Renal cortex interstitium (tissue), 15 donors: ENCODE measurements at places on chromosomes 3 and 15.

GRCh38 chr3:151434151-151434890 lies 26.5 kb downstream of the IGSF10 start:
- no peak for DNase-seq

DNA sequence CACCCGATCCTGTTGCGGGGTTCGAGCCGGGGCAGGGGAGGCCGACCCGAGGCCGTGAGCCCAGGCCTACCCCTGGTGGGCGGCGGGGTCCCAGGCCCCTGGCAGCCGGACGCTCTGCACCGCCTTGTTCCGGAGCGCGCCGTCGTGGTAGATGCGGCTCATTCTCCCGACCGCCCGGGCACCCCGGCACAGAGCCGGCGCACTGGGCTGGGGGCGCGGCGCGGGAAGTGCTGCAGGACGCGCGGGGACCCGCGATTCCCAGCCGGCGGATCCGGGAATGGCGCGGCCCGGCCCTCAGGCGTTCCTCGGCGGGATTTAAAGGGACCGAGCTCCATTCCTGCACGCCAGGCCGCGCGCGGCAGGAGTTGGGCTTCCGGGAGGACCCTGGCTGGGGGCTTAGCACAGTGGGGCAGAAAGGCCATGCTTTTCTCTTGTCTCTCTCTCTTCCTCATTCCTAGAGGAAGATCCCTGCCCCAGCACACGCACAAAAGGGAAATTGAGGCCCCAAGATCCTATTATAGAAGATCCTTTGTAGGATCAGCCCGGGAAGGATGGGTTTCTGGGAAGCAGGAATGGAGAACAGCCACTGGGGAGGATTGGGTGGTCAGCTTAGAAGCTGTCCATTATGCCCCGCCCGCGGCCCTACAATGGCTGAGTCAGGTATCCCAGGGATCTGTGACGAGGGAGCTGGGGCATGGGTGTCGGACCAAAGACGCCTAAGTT lies at the start of gene ARPIN:
Gene ARPIN, minus strand, starts transcription at position 279 of the 723 bp plus-strand sequence. Its CDS starts 117 bp downstream, at position 162.
- DNase-seq, result peak; percentile 66

GRCh38 chr3:141081141-141081795 lies 30.1 kb downstream of the SPSB4 start:
- no peak for DNase-seq

DNA sequence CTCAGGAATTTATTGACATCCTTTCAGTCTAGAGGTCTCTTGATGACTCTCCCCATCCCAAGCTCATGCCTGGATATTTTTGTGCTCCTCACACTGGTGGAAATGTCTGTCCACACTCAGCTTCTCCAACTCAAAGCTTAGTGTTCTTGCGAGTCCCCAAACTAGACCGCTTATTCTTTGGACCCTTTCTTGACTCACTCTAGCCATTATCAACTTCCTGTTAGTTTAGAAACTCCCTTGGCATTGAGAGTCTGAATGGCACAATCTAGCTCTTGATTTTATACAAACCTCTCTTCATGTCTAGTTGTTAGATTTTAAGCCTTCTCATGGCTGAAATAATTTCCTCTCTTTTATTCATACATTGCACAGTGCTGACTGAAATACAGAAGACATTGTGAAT lies 19.6 kb downstream of the TIGIT start:
- DNase-seq, result no peak

- DNase-seq, result no peak
Measured at GRCh38 chr15:73972984-73973682, 19.0 kb downstream of the STOML1 start.

- no peak for DNase-seq
Measured at GRCh38 chr3:178434206-178434805, 101.9 kb upstream of the KCNMB2 start.

- DNase-seq, result no peak
Measured at GRCh38 chr15:89406940-89407607, 72.5 kb upstream of the POLG start.

- no peak for DNase-seq
Measured at GRCh38 chr3:79368403-79368802, 399.4 kb downstream of the ROBO1 start.

DNA sequence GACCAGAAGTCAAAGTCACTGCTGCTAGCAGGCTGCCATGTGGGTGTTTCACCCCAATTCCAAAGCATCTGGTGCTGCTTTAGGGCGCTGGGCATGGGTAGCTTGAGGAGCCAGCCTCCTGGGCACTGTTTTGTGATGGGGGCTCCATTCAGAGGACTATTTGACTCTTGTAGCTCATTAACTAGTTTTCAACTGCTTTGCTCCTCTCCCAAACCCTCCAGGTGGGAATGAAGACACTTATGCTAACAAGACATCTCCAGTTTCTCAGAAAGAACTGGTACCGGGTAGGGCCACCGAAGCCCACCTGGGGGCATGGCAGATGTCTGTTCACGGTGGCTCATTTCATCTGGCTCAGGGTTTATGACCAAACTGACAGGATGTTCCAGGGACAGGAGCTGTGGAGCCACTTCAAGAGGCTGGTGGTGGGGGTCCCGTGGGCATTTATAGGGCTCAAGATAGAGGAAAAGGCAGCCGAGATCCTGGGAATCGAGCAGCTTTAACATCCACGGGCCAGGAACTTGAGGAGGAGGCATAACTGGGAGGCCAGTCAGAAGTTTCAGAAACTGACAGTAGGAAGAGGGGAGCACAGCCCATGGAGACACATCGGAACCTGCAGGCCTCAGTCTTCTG lies 17.7 kb downstream of the AMOTL2 start:
- DNase-seq, result no peak

- DNase-seq, result no peak
Measured at GRCh38 chr3:122555275-122556071, 8.6 kb downstream of the PARP9 start.

- no peak for DNase-seq
Measured at GRCh38 chr3:126421573-126422119, 26.9 kb downstream of the CFAP100 start.

DNA sequence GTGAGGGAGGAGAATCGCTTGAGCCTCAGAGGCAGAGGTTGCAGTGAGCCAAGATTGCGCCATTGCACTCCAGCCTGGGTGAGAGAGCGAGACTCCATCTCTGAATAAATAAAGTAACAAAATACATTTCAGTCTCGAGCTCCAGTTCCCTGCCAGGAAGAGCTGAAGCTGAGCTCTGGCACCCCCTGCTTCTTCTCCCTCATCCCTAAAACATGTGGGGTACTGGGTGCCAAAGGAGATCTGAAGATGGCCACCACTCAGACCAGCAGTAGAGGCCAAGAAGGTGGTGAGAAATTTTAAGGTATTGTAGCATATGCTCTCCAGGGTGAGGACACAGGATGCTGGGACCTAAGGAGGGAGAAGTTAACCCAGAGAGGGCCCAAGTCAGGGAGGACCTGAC lies 75.0 kb upstream of the CGNL1 start:
- DNase-seq, result no peak

GRCh38 chr3:12440927-12441714 lies 43.2 kb upstream of the TSEN2 start:
- DNase-seq, result no peak

DNA sequence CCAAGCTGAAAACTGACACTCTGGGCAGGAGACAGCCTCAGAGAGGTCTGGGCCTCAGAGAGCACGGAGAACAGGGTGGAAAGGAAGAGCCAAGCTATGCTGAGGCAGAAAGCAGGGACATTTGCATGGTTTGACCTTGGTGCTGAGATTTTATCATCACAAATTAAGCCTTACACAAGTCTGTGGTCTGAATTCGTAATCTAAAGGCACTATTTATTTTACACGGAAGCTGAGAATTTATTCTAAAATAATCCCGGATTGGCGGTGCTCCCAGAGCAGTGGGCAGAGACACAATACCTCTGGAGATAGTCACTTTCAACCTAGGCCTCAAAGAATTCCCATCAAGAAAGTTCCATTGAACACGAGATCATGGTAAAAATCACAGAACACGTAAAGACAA lies 47.5 kb downstream of the CFAP92 start:
- DNase-seq, result no peak

GRCh38 chr15:50247819-50248655 lies 17.5 kb downstream of the HDC start:
- no peak for DNase-seq

DNA sequence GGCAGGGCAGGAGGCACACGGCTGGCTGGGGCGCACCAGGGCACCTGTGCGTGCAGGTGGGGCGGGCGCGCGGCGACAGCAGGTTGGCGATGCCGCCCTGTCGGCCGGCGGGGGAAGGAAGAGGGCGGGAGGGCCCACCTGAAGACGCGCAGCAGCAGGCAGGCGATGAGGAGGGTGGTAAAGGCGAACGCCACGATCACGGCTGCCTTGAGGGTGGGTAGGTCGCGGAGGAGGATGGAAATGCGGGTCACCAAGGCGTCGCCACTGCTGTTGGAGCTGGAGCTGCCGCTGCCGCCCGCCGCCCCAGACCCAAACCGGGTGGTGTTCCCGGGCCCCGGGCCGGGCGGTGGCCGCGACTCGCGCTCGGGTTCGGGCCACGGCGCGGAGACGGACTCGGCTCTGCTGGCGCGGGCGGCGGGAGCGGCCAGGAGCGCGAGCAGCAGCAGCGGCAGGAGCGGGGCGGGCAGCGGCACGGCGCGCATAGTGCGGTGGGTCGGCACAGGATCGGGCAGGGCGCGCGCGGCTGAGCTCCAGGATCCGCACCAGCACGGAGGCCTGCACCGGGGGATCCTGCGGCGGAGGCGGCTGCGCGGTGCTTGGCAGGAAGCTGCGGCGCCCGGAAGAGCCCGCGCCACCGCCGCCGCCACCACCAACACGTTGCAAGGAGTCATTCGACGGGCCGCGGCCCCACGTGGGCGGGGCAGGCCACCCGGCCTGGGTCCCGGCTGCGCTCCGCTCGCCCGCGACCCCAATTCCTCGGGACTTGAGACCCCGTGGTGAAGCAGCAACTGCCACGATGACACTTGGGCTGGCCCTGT lies at the start of gene FAM174B:
Gene FAM174B, minus strand, starts transcription at position 598 of the 818 bp plus-strand sequence.
- DNase-seq, result no peak

DNA sequence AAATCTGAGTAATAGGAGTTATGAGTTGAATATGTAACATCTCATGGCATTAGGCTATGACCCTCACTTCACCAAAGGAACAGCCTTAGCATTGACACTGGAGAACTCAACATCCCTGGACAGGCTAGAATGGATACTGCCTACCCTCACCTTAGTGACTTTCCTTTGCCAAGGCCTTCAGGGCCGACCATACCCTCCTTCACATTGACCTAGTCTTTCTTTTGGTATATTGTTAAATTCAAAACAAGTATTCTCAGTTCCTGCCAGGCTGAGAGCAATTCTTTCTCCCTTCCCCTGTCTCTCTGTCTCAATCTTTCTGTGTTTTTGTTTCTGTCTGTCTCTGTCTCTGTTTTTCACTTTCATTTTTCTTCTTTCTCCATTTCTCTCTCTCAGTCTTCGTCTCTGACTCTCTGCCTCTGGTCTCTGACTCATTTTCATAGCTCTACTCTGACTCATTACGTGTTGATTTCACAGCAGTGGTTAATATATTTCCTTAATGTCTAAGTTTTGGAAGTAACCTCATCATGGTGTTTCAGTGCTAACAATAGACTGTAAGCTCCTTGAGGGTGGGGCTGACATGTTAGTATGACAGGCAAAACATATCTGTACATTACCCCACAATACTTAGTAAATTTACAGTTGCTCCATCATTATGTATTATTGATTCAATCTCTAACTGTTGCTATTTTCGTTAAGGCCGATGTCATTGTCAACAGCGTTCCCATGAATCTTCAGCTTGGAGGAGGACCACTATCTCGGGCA lies 32.5 kb downstream of the PARP15 start:
- no peak for DNase-seq

- no peak for DNase-seq
Measured at GRCh38 chr3:165111401-165111800, 33.1 kb upstream of the SI start.

- no peak for DNase-seq
Measured at GRCh38 chr3:183815563-183815940, 9.8 kb downstream of the MAP6D1 start.

GRCh38 chr15:75346796-75347221 lies at the start of gene NEIL1:
TSS of gene NEIL1 (plus strand) at chr15:75347039. CDS start at chr15:75348906, 1,867 bp downstream.
- no peak for DNase-seq

DNA sequence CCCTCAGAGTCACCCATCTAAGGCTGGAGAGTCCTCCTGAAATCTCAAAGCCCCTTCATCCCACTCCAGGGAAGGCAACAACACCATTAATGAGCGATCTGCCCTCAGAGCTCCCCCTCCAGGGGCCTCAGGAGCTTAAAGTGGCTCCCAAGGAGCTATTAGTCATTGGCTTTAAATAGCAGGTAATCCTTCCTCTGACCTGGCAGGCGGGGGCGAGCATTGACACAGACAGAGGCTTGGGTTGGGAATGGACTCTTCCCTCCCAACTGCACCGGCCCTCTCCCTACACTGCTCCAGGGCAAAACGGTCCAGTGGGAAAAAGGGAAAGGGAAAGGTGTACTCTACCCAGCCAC lies 1.4 kb downstream of the MFGE8 start:
- DNase-seq, result no peak

- no peak for DNase-seq
Measured at GRCh38 chr3:96007650-96008195, 806.7 kb upstream of the EPHA6 start.

DNA sequence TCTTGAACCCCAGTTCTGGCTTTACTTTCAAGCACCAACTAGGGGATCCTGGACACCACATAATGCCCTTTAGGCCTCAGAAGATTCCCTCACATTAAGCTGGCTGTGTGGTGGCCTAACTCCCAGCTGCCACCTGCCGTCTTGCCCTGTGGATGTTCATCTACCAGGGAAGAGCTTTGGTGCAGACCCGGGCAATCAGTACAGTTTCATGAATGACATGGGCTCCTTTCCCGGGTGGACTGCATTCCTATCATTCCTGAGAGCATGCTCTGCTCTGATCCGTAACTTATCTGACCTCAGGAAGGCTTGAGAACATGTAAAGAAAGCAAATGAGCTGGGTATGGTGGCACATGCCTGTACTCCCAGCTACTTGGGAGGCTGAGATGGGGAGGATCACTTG lies 50.0 kb upstream of the GSK3B start:
- no peak for DNase-seq

DNA sequence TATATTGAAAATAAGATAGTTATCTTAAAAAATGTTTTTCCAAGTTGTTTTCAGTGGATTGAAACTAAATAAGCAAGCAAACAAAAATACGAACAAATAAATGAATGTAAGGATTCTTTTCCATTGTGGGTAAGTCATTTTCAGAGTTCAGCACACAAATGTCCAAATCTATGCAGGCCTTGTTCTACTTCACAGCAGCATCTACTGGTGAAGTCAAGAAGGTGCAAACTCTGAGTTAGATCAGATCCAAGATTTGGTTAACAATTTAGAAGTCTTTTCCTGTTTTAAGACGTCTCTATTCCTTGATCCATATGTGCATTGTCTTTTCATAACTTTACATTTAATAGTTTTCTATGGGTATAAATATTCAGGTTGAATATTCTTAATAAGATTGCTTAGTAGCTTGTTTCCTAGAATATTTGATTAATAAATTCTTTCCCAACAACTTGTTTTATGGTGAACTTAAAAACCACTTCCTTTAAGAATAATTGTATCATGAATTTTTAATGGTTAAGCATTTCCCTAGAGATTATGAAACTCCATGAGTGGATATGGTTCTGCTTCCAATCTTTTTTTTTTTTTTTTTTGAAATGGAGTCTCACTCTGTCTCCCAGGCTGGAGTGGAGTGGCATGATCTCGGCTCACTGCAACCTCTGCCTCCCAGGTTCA lies 10.5 kb downstream of the PTX3 start:
- peak; percentile 22 for DNase-seq
